Kidney capillary endothelial cell (primary cell): ENCODE measurements at places on chromosomes 2 and 18.

DNA sequence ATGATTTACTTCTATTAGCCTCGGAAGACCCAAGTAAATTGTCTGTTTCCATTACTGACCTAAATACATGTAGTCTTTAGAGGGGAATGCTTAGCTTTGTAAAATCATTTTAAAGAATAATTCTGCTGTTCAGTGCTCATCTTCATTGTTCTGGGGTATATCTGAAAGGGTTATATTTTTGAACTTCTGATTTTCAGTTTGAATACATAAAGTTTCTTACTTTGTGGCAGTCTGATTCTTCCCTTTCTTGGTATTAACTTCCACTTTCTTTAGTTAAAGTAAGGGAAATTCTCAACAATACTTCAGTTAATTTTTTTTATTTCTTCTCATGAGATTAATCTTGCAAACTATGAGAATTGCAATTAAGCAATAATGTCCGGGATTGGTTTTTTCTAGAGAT lies 148.4 kb downstream of the DOCK10 start:
- no peak for DNase-seq

DNA sequence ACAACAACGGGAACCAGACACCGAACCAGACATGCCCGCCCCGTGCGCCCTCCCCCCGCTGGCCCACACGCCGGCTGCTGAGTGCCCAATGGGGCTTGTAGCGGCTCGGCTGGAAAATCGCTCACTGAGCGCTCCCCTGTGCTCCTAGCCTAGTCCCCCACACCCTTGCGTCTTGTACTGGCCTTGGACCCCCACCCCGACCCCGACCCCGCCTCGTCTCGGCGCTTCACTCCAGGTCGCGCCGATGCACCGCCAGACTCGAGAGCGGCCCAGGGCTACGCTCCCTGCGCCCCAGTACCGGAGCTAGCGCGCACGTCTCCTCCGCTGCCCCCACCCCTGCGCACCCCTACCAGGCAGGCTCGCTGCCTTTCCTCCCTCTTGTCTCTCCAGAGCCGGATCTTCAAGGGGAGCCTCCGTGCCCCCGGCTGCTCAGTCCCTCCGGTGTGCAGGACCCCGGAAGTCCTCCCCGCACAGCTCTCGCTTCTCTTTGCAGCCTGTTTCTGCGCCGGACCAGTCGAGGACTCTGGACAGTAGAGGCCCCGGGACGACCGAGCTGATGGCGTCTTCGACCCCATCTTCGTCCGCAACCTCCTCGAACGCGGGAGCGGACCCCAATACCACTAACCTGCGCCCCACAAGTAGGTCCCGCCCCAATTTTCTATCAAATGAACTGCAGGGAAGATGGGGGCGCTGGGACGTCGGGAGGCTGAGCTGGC lies 1.5 kb downstream of the GAD1 start:
- no peak for DNase-seq

- DNase-seq: peak; percentile 29
These were observed 593 bp downstream of the ZNF514 start for GRCh38 chr2:95158891-95159619.

- no peak for DNase-seq
These were observed 35.3 kb upstream of the MRPL33 start for GRCh38 chr2:27736031-27736889.

DNA sequence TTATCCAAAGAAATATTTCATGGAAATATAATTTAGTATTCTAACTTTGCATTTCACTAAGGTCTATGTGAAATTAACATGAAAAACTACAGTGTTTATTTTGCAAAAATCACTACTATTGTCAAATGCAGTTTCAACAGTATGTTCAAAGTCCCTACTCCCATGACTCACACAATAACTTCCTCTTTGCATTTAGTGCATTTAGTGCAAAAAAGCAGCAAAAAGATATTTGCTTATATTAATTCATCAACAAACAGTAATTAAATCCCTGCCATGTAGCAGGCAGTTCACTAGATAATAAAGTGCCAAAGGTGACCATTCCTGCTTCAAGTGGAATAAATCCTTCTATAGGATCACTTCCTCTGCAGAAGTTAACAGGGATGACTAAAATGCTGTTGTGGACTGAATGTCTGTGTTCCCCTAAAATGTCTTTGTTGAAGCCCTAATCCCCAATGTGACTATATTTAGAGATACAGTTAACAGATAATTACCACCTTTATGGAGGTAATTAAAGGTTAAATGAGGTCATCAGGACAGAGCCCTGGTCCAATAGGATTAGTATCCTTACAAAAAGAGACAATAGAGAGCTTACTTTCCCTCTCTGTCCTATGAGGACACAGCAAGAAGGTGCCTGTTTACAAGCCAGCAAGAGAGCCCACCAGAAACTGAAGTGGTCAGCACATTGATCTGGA lies 61.7 kb downstream of the STK39 start:
- no peak for DNase-seq

DNA sequence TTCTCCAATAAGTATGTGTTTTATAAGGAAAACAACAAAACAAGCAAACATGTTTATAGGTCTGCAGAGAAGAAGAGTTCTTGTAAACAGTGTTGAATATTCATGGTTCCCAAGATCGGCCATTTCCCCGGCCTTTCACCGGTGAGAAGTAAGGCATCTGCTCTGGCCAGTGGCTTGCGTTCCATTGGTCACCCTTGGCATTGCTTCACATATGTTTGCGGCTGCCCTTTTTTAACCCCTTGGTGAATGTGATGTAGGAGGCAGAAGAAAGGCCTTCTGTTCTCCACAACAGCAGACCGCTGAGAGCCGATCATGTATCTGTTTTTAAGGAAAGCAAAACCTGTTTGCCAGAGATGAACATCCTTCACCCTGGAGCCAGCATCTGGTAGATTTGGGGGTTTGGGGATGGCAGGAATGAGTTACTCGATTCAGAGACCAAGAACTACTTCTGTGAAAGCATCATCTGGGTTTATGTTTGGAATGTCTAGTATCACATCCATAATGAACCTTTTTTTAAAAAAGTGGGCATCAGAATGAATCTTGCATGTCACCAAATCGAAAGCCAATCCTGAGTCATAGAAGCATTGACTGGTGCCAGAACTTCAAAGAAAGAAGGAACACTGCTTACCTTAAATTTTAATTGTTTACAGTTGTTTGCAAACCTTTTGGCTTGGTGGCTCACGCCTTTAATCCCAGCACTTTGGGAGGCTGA lies 112.3 kb downstream of the AGAP1 start:
- DNase-seq: no peak

DNA sequence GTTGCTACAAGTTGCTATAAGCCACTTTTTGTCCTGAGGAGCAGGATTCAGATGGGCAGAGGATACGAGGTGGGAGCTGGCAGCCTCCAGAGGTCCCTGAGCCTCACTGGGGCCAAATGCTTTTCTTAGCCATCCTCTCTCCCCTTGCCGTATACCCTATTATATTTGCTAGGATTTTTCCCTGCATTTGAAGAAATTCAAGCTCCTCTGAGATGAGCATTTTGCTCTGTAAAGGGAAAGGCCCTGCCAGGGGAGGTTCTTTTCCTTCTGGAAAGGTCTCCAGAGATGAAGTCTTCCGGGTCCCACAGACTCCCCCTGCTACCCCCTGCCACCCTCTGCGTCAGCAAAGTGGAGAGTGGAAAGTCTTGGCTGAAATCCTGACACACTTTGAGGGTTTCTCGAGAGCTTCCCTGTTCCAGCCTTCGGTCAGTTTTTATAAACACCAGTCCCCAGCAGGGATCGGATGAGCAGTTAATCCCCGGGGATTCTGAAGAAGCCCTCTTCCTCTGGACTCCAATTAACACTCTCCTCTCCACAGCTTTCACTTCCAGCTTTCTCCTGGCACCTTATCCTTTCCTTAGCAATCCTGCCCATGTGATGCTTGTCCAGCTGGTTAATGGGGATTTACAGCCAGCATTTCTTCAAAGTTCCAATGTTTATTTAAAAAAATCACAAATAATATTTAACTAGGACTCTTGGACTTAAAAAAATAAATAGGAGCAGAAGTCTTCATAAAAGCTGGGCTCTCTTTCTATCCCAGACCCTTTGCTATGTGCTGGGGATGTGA lies 13.1 kb downstream of the CYRIA start:
- no peak for DNase-seq

- peak; percentile 10 for DNase-seq
These were observed 447 bp downstream of the RETSAT start for GRCh38 chr2:85353876-85354285.

GRCh38 chr2:118584062-118584749 lies 263.2 kb downstream of the EN1 start:
- DNase-seq: no peak

DNA sequence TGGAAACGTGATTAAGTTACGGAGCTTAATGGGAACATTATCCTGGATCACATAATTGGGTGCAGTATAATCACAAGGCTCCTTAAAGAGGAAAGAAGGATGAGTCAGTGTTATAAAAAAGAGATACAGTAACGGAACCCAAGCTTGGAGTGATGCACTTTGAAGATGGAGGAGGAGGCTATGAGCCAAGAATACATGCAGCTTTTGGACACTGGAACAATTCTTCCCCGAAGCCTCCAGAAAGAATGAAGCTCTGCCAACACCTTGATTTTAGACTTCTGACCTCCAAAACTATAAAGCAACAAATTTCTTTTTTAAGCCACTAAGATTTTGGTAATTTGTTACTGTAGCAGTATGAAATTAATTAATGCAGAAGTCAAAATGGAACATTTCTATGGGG lies 85.1 kb downstream of the CDH7 start:
- no peak for DNase-seq

DNA sequence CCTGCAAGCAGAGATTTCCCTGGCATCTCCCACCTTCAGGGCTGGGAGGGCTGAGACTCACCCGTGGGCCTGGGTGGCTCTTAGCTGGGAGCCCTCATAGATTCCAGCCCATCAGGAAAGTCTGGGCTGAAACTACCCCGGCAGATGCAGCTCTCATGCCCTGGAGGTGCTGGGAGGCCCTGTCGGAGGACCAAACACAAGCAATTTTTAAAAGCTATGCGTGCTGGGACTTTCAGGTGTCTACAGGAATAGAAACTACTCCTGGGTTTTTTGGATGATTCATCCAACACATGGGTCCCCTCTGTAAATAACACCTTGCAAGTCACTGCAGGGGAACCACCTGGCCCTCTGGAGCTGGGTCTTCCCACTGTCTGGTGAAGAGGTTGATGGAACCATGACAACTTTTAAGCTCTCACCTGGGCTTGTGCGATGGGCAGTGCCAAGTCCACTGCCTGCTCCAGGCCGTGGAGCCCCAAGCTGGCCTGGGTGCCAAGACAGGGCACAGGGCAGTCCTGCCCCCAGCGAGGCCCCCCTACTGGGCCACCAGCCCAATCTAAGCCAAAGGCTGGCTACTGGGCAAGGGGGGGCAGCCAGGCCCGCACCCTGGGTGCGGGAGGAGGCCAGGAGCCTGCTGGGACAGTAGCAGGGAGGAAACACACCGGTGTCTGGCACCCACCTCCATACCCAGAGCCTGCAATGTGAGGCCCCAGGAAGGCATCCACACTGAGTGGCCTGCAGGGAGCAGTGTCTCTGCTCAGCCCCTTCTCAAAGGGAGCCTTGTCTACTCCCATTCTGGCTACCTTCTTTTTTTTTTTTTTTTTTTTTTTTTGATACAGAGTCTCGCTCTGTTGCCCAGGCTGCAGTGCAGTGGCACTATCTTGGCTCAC lies 1.1 kb upstream of the GPR55 start:
- DNase-seq: no peak

DNA sequence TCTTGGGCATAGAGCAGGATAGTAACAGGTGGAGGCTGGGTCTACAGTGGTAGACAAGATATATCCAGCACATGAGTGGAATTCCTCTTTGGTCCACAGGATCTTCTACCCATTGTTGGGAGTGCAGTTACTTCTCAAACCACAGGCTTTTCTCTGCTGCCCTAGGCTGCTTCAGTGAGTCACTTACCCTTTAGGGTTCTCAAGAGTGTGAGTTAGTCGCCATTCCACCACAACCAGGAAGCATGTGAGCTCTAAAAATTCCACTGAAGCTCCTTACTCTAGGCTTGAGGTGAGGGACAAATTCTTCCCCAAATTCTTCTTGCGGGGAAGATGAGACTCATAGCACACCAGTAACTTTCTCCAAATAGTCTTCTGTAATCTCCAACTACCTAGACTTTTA lies 189.4 kb downstream of the PLCL1 start:
- peak; percentile 7 for DNase-seq

GRCh38 chr2:128630974-128631697 lies 312.5 kb upstream of the HS6ST1 start:
- DNase-seq: no peak

- DNase-seq: no peak
These were observed 9.0 kb downstream of the HDHD2 start for GRCh38 chr18:47141289-47141688.

- DNase-seq: no peak
These were observed 459.4 kb downstream of the EPHA4 start for GRCh38 chr2:221112744-221113143.

DNA sequence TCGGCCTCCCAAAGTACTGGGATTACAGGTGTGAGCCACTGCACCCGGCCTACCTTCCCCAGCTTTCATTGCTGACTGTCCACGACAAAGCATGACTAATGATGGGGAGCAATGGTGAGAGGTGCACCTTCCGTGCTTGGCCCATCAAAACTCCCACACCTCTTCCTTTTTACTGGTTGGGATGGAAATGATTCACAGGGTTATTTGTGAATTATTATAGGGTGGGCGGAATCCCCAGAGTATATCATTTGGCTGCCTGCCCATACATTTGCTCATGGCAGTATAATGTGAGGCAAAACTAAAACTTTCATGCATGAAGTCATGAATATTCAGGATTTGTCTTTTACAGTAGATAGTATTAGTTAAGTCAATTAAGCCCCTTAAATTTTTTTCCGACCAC lies 334.2 kb upstream of the NETO1 start:
- no peak for DNase-seq

DNA sequence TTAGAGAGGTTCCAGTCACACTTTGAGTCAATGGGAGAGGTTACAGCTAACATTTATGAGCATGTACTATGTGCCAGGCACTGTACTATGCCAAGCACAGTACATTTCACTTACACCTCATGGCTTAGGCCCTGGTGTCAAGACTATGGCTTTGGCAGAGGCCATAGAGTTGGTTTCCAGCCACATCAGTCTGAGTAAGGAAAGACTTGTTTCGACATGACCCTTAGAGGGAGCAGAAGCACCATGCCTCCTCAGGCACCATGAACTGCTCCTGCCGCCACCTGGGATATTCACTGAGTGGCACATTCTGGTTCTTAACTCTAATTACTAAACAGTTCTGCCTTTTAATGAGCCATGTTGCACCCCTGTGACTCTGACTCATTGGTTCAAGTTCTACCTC lies 12.7 kb downstream of the DGUOK start:
- DNase-seq: no peak

- DNase-seq: no peak
These were observed 78.4 kb upstream of the ARL5A start for GRCh38 chr2:151906633-151906998.

- no peak for DNase-seq
These were observed 48.8 kb upstream of the IHH start for GRCh38 chr2:219109471-219109870.

DNA sequence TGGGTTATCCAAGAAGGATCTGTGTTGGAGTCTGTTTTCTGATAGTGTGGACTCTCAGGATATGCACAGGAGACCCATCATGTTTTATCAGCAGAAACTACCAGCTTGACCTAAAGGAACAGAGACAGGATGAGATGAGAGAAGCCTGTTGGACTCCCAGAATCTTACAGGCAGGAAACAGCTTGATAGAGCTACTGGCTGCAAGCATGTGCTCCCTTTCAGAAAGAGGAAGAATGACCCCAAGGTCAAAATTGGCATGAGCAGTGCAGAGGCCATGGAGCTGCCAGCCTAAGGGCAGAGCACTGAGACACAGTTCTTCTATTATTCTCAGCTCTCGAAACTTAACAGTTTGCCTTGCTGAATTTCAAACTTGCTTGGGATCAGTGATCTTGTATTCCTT lies 135.2 kb upstream of the NFATC1 start:
- DNase-seq: peak; percentile 24
